CD4-positive, alpha-beta T cell treated with Interferon gamma for 1 hour (primary cell): ENCODE measurements at places on chromosomes 6 and 20.

- DNase-seq = peak; percentile 71
These were observed 50.3 kb upstream of the PREP start for GRCh38 chr6:105452924-105453756.

DNA sequence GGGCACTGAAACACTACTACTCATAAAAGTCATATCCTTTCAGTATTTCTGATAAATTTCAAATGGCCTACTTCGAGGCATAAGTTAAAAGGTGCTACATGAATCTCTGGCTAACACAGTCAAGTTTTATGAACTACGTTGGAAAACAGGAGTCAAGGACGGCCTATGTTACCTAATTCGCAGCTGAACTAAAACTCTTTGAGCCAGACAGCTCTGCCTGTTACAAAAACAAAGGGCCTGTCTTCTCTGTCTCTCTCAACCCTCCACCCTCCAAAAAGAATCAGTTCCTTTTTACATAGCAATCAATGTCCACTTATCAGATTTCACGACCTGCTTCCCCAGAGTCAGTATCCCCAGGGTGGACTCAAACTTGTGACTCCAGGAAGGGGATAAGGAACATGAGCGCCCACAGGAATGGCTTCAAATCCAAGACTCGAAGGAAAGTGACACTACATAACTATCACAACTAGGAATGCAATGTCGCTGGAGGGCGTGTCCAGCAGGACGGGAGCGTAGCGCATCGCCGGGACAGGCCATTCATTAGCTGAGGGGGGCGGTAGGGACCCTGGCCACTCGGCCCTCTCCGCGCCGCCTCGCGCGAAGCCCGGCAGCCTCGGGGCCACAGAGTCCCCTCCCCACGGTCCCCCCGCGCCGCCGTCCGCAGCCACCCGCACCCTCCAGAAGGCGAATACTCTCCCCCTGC, 591 bp downstream of the IBTK start:
- no peak for DNase-seq

- DNase-seq = peak; percentile 43
These were observed 71.1 kb upstream of the THEMIS start for GRCh38 chr6:127971945-127972391.

DNA sequence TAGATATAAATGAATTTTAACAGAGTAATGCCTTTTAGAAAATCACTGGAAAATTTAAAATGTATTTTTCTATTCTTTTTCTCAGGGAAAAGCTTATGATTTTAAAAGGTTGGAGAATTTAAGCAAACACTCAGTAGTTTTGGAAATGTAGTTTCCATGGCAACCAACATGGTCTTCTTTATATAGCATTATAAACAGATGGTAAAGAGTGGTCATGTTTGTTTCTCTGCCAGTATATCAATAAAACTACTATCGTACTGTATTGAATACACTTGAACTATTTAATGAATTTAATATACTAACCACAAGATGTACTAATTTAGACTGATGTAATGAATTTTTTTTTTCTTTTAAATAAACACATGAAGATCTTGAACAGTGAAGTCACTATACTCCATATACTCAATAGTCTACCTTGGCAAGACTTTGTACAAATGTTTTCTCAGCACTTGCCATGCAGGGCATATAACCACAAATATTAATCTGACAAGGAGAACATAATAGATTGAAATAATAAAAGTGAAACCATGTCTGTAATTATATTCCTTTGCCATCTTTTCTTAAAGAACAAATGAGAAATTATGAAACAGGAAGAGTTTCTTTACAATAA, 105.5 kb downstream of the PDSS2 start:
- no peak for DNase-seq

GRCh38 chr6:89999154-89999553, 104.9 kb downstream of the GJA10 start:
- no peak for DNase-seq

GRCh38 chr20:7090001-7090400, 322.5 kb downstream of the BMP2 start:
- no peak for DNase-seq

DNA sequence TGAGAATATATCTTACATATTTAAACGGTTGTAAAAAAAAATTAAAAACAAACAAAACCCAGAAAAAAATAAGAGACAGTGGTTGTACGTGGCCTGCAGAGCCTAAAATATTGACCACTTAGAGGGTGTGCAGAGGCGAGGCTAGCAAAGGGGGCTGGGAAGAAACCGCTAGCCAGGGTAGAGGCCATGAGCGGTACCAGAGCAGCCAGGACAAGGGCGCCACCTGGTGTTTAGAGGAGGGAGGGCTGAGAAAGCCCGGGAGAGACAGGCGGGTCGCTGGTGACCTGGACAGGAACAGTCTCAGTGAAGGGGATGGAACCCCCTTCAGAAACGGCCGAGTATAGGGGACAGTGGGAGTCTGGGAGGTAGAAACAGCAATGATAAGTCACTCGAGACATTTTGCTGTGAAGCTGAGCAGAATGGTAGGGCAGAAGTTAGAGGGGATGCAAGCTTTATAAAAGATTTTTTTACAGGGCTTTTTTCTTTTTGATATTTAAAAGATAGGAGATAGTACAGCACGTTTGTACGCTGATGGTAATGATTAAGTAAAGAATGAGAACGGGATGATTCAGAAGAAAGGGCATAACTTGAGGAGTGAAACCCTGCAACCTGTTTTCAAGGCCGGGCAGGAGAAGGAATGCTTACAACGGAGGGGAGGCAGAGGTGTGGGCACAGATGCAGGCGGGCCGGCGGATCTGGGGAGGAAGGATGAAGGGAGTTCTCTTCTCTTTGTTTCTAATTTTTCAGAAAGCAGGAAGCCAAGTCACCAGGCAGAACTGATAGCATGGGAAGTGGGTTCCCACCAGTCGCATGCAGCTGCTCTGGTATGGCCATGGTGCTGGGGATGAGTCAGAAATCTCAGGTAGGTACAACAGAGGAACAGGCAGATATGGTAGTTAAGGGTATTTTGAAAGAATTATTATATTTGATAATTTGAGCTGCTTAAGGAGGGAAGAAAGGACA, 76.2 kb downstream of the FAM229B start:
- peak; percentile 57 for DNase-seq

DNA sequence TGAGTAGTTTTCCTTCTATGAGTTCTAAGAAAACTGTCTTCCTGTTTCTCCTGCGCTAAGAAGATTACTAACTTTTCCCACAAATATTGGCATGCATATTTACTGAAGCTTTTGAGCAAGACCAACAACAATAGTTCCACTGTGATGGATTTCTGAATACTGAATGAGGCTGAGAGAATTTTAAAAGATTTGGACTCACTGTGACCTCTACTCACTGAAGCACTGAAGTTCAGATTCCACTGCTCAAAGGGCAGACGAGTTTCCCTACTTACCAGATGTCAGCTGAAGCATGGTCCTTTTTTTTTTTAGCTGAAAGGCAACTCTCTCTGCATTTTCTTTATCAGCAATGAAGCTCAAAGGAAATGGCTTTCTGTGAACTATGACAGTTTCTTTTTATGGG, 718.5 kb downstream of the RFPL4B start:
- DNase-seq = no peak

GRCh38 chr6:166244353-166245045, 63.7 kb downstream of the PRR18 start:
- DNase-seq = no peak

DNA sequence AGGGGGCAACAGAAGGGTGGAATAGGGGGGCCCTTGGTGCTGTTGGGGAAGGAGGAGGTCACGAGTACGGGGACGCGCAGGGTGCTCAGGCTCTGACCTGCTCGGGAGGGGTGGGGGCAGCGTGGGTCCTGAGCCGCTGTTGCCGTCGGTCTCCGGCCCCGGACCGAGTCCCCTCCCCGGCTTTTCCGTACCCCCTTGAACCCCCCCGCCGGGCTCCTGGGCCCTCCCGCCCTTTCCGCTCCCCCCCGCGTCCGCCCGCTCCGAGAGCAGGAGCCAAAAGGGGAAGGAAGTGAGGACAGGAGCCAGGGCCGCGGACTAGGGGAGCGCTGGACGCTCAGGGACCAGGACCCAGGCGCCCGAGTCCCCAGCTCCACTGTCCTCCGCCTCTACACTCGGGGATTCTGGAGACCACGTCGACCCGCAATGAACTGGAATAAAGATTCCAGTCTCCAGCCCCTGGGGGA, at the start of gene RGL2:
TSS of gene RGL2 (minus strand) at position 170 of the 464 bp plus-strand sequence. CDS start 332 bp downstream, outside the sequence.
- peak; percentile 73 for DNase-seq

DNA sequence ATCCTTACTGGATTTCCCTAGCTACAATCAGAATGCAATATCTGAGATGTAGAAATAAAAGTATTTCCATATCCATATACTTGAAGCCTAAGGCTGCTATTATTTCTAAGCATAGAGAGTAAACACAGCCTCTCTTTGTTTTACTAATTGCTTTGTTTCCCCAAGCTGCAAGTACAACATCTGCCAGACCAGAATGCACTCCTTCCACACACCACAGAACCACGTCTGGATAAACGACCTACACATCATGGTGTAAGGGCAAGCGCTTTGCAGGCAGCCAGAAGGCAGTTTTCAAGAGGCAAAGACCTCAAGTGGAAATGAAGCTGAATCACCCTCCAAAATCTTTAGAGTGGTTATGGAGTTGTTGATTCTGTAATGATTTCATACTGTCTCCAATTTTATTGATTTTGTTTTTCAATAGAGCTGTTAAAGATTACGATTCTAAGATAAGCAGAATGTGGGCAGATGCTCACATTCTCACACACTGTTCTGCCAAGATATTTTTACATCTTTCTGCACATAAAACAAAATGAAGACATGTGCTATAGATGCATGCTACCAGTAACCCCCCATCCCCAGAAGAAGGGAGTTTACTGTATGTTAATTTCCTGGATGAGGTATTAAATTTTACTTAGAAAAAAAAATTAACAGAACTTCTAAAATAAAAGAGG, 88.8 kb downstream of the THEMIS start:
- no peak for DNase-seq

GRCh38 chr20:8428988-8429387, 296.9 kb downstream of the PLCB1 start:
- no peak for DNase-seq

DNA sequence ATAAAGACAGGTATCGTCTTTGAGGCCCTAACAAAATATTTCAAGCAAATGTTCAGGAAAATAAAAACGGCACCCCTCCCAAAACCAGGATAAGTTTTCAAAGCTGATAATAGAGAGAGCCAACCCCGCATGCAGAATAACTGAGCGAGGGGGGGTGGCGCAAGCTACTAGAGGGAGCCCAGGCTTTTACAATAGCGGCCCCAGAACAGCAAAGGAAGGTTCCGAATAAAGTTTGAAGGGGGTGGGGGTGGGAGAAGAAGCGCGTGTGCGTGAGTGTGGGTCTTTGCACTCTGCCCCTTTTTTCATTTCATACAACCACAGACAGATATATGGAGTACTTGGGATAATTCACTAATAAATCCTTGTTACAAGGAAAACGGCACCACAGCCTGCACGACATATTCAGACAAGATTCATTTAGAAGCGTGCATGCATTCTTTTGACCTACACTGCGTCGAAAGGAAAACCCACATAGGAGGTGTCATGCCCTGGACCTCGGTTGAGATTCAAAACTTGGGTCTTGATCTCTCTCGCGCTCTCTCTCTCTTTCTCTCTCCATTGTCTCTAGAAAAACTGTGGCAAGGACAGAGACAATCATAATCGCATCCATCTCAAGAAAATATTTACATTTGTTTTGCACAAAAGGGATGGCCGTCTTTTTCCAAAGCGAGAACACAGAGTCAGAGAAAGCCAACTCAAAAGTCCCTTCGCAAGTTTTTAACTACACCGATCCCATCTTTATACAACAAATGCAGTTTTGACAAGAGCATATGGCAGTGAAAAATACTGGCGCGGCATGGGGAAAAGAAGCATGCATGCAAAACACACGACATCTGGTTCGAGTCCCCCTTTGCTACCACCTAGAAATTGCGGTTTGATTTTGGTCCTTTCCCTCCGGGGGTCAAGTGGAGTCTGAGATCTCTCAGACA, 1.6 kb downstream of the OLIG3 start:
- DNase-seq = no peak

DNA sequence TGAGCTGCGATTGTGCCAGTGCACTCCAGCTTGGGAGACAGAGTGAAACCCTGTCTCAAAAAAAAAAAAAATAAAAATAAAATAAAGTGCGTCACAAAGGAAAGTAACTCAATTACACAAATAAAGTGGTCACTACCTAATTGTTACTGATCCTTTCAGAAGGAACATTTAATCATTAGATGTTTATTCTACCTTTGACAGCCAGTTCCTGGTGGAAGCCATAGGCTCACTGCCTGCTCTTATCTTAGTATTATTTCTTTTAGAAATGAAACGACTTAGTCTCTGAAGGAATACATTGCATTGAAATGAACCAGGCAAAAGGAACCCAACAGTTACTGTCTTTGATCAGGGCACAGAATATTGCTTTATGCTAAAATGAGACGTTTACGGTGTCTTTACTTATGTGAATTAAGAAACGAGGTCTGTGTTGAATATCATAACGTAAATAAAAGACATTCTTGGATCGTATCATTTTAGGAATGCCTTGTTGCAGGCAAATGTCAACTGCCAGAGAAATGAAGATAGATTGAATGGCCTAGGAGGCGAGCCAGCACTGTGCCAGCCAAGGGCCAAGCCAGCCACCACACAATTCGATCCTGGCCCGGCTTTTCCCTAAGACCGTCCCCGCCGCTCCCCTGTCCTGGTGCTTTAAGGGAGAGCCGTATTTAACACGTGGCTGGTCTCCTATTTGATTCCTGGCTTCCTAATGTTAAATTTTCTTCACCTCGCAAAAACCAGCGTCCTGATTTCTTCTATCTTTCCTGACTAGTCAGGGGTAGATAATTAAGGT, 136.7 kb upstream of the GMDS start:
- no peak for DNase-seq

DNA sequence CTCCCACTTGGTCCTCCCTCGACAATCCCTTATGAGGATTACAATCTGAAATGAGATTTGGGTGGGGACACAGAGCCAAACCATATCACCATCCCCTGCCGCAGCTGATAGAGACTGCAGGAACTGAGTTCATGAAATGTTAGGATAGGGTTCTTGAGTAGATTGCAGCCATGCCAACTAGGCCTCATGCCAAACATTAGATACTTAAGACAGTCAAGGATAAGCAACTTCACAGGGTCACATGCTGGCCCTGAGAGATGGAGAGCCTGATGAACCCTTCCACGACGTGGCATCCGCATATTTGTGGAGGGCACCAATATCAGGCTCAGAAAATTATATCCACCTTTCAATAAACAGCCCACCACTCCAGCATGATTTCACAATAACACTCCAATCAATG, 121.3 kb downstream of the ALDH8A1 start:
- no peak for DNase-seq

GRCh38 chr6:30211899-30212298, 1.3 kb downstream of the TRIM26 start:
- no peak for DNase-seq

DNA sequence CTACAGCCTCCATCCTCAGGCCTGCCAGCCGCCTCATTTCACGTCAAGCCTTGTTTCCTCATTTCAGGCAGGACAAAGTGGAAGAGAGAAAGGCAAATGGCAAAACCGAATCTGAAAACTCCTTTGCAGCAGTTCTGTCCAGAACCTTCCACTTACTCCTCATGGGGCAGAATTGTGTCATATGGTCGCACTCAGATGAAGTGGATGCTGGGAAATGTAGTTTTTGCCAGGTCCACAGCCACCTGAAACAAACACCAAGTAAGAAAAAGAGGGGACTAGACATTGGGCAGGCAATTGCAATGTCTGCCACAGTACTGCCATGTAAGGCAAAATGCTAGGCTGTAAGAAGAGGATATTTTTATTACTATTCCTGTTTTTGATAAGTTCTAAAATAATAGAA, 44.9 kb downstream of the ISM1 start:
- no peak for DNase-seq

GRCh38 chr6:133631421-133631820, 257.5 kb upstream of the TCF21 start:
- no peak for DNase-seq

GRCh38 chr6:41161380-41161779, 1.5 kb downstream of the TREM2 start:
- DNase-seq = no peak

- no peak for DNase-seq
These were observed 33.8 kb upstream of the SULF2 start for GRCh38 chr20:47818996-47819609.
